GM23338 (cell line): ENCODE measurements at places on chromosomes 6 and 20.

DNA sequence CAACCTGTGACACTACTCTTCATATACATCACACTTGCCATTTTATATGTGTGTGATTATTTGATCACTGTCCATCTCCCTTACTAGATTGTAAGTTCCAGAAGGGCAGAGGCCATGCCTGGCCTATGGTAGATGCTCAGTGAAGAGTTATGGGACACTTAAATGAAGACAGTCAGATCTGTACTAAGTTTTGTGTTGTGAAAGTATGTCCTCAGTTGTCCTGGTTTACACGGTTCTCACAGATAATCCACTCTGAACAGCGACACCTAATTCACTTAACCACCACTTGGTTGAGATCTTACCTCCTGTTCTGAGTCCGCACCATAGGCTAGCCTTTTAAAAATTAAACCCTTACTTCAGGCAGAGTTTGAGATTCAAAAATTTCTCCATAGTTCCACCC is 434.1 kb upstream of the SOX4 start:
- DNase-seq = no peak

DNA sequence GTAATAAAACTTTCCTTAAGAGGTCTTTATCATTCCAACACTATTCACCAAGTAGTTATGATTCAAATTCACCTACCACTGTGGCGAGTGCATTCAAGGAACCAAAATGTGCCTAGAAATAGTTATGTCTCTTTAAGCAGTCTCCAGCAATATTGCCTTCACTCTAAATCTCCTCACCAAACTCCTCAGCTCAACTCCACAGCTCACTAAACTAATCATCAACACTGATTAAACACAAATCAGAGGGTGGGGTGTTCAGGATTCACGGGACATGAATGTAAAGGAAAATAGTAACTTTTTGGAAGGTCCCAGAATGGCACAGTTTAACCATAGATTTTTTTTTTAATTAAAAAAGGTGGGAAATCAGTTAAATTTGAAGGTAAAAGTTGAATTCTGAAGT is 70.5 kb upstream of the THEMIS start:
- no peak for DNase-seq

- no peak for DNase-seq
Measured at GRCh38 chr20:46491354-46491753, 22.0 kb downstream of the ZNF334 start.

DNA sequence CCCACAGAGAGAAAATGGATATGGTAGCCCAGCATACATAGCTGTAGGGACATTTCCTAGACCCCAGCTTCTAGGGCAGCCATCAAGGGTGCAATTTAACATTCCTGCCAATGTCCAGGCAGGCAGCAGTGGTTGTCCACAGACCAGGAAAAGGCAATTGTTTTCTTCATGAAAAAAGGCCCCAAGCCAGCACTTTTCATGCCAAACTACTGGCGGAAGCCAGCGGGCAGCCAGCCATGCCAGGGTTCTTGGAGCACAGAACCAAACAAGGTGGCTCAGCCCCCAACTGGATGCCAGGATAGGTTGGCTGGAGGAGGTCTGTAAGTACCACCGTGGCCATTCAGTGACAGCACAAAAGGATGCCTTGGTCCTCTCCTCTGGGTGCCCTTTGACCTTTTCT is 94.6 kb downstream of the BANF2 start:
- DNase-seq = no peak

DNA sequence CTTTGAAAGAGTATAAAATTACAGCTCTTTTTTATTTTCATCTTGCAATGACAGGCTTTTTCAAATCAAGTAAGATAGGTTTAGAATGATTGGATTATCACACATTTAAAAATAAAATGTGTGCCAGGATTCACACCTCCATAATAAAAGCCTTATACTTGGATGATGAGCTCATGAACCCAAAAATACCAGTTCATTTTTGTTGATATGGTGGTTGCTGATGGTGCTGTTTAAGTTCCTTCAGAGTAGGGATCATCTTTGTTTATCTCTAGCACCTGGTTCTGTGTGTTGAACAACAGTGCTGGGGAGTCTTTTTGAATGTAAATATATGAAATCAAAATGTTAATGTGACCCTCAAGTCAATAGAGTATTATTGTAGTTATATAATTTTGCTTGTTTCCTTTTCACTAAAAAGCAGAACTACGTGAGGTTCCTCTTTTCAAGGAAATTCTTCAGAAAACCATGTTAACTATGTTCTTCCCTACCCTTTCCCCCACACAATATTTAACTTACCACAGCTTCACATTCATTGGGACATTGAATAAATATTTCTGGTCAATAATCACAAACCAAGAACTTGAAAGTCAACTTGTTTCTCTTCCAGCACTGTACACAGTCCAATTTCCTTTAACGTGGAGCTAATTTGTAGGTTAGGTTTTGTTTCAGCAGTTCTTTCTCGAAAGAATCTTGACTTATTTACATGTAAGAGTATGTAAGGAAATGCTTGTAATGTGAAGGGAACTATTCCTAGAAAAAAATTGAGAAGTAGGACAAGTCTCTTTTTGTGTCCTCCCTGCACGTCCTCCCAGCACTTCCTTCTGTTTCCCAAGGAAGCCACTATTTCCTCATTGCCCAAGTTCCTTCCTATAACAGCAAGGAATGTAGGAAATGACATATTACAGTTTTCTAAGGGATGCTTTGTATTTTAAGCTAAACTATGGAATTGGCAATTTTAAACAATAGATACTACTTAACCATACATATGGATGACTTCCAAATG is 945.9 kb upstream of the CITED2 start:
- no peak for DNase-seq

GRCh38 chr20:45183084-45183483 is 8.4 kb downstream of the PI3 start:
- DNase-seq = no peak

DNA sequence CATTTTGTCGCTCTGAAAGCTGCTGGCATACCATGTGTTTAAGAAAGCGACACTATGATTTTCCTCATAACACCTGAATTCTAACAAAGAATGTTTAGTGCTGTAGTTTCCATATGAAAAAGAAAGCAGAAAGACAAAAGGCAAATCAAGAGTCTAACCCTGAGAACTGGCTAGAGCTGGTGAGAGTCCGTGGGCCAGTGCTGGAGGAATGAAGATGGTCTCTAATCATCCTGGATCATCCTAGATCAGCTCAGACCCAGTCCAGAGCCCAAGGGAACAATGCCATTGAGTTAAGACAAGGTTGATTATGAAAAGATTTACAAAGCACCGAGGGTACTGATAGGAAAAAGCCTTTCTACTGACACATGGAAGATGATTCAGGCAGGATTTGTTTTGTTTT is 73.0 kb upstream of the MYLIP start:
- DNase-seq = peak; percentile 28

DNA sequence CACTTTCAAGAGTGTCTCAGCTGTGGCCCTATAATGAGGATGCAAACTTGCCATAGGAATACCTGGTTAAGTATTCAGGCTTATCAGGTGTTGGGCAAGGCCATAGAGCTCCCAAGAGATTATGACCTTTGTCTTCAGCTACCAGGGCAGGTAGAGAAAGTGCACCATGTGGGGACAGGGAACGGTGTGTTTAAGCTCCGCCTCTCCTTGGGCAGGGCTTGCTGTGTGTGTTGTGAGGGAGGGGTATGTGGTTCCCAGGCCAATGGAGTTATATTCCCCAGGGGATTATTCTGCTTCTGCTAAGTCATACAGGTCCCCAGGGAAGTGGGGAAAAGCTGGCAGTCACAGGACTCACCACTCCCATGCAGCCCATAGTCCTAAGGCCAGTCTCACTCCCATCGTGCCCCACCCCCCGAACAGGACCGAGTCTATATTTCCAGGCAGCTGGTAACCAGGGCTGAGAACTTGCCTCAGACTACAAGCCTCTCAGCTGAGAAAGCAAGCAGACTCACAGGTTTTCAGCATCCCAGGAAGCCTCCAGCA is 660.2 kb downstream of the HTR1B start:
- DNase-seq = peak; percentile 10

DNA sequence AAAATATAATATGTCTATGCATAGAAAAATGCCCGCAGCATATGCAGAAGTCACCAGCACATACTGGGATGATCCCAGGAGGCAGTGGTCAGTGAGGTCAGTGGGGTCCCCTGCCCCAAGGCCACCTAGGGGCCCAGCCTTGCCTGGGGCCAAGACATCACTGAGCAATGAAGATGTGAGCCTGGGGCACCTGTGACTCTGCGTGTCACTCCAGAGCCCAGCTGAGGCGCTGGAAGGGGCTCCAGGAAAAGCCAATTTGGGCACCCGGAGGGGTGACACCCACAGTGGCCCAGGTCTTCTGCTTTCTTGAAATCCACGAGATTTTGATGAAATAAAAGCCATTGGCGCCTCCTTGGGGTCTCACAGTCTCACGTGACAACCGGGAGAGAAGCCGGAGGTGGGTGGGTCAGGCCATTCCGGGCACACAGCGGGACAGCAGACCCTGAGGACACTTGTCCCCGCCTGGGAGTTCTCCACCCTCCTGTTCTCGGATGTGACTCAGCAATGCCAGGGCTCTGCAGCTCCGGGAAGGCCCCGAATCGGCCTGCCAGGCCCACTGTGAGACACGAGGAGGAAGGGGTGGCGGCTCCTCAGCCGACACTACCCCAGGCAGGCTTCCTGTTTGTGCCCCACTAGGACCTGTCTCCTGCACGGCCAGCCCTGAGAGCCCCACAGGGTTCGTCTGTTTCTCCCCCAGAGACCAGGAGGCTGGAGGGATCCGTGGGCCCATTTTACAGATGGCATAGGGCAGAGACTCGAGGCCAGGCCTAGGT is 24.4 kb upstream of the SLCO4A1 start:
- no peak for DNase-seq

DNA sequence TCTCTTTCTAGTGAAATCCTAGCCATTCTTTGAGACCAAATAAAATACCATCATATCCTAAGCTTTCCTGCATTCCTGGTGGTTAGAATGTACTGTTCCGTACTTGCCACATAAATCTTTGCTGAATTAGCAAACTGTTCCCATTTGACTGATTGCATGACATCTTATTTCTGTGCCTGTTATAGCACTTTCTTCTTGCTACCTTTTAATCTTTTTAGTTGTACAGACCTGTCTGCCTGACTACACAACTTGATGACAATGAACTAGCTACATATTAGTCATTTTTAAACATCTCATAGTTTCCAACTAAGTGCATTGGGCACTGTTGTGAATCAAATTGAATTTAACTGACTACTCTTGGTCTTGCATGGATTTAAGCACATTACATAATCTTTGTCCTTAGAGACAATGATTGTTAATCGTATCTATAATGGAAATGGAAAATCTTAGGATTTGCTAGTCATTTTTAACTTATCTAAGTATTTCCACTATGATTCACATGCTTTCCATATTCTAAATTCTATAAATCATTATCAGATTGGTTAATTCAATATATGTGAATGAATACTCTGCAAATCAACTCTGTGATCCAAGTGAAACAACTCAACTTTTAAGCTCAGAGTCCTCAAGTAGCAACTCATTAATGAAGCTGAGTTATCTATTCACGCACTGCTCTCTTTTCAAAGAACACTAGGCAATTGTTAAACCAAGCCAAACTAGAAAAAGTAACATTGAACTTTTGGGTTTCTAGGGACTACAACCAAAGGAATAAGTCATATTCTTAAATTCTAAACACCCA is 109.0 kb downstream of the TNFRSF21 start:
- no peak for DNase-seq

- DNase-seq = no peak
Measured at GRCh38 chr20:25858495-25859425, 162.1 kb upstream of the ZNF337 start.

GRCh38 chr6:26202201-26202611 is 115.0 kb downstream of the HFE start:
- no peak for DNase-seq

DNA sequence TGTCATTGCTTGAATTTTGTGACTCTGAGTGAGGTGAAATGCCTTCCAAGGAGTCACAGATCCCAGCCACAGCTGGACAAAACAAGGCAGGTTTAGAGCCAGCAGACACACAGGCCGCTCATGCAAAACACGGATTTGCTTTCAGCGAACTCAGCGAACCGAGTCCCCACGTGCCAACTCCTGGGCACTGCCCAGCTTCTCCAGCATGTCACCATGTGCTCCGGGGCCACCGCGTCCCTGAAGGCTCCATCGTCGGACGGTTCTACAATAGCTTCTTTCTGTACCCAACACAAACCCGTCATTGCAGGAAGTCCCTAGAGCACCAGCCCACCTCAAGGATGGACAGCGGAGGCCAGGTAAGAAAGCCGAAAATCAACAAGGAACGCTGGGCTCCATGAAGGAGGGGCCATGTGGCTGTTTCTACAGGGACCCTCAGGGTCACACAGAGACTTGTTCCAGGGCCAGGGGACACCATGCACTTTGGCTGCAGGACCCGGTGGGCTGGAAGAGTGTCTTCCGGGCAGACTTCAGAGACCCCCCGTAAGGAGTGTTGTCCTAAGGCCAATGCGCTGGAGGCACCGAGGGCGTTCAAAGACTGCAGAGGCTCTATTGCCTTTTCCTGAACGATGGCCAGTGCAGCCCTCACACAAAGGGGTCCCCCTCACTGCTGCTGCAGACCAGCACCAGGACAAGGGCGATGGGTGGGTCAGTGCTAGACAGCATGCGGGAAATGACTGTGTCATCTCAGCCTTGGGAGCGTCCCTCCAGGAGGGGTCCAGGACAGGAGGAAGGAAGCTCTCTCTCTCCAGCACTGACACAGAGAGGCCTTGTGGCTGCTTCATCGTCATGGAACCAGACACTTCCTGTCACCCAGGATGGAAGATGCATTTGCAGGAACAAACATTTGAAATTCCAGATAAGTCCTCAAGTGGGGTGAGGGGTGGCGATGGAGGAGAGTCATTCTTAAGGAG is 19.8 kb downstream of the DACT2 start:
- DNase-seq = no peak

DNA sequence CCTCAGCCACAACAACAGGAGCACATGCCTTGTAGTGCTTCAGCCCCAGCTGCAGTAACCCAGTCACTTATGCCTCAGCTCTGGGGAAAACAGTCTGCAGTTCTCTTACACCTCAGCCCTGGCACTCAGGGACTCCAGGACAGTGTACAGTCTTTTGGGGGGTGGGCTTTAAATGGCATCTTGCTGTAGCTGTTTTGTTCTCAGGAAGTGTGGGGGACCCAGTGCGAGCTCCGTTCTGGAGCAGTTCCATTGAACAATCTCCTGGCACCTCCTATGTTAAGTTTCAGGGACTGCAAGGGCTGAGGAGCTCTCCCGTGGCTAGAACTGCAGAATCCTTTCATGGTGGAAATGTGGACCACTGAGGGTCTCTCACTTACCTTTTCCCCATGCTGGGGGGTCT is 55.2 kb downstream of the PLCG1 start:
- no peak for DNase-seq

GRCh38 chr20:6480328-6481200 is 286.9 kb upstream of the BMP2 start:
- DNase-seq = no peak

- peak; percentile 57 for DNase-seq
Measured at GRCh38 chr6:16059496-16059895, 69.4 kb upstream of the MYLIP start.
